ENCODE measurements at places on chromosomes 7 and 10.
A peak's percentile ranks its signal among the peaks of the same experiment; 100 is the strongest.

GRCh38 chr10:98170249-98171117, 36.0 kb downstream of the R3HCC1L start:
- no peak for DNase-seq

- no peak for DNase-seq
These were observed 246.6 kb downstream of the ZMYND11 start for GRCh38 chr10:381805-382204.

DNA sequence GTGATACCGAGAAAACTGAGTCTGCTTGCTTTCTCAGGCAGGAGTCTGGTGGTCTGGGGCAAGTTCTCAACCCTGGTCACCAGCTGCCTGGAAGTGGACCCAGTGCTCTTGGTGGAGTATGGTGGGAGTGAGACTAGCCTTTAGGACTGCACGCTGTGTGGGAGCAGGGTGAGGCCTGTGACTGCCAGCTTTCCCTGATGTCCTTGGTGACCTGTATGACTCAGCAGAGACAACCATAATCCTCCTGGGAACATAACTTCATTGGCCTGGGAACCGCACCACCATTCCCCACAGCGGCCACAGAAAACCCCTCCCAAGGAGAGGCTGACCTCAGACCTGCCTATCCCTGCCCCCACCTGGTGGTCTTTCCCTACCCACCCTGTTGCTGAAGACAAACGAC, 139.5 kb upstream of the CHRM2 start:
- DNase-seq = no peak

DNA sequence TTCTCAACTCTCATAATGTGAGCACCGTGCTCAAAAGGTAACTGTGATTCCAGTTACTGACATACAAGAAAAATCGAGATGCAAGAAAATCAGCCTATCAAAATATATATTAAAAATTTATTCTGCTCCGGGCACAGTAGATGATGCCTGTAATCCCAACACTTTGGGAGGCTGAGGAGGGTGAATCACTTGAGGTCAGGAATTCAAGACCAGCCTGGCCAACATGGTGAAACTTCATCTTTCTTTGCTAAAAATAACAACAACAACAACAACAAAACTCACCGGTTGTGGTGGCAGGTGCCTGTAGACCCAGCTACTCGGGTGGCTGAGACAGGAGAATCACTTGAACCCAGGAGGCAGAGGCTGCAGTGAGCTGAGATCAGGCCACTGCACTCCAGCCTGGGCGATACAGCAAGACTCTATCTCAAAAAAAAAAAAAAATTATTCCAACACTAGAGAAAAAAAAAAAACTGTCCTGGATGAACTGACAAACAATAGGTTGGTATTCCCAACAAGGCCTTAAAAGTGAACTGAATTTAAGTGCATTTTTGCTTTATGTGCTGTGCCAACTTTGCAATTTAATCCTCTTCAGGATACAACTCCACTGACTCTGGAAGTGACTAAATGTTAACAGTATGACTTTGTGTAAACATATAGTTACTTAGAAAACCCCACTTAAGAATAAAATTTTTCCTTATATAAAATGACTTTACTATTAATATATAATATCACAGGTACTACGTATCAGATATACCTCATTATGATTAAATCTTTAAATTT, 51.1 kb downstream of the JMJD1C start:
- DNase-seq = no peak

DNA sequence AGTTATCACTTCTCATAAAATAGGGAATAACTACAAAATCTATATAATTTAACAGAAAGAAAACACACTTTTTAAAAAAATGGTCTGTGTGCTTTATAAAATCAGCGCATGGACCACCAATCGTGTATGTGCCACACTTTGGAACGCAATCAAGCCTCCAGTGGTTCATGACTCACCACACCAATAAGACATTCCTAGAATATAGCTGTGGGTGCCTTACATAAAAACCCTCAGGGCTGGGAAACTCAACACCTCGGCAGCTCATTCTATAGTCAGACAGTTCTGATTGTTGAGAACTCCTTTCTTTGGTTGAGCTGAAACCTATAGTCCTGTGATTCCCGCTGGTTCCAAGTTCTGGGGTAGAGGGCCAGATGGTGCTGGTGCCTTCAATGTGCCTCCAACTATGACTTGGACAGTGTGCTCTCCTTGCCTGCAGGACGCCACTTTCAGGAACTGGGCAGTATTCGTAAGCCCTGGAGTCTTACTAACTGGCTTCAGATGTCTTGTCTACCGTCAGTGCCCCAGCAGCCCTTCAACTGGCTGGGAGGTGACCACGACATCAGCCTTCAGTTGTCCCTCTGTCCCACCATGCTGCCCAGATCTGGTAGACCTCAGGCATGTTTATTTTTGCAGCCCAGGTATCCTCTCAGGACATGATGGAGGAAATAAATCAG, 135.7 kb upstream of the GDF10 start:
- no peak for DNase-seq

DNA sequence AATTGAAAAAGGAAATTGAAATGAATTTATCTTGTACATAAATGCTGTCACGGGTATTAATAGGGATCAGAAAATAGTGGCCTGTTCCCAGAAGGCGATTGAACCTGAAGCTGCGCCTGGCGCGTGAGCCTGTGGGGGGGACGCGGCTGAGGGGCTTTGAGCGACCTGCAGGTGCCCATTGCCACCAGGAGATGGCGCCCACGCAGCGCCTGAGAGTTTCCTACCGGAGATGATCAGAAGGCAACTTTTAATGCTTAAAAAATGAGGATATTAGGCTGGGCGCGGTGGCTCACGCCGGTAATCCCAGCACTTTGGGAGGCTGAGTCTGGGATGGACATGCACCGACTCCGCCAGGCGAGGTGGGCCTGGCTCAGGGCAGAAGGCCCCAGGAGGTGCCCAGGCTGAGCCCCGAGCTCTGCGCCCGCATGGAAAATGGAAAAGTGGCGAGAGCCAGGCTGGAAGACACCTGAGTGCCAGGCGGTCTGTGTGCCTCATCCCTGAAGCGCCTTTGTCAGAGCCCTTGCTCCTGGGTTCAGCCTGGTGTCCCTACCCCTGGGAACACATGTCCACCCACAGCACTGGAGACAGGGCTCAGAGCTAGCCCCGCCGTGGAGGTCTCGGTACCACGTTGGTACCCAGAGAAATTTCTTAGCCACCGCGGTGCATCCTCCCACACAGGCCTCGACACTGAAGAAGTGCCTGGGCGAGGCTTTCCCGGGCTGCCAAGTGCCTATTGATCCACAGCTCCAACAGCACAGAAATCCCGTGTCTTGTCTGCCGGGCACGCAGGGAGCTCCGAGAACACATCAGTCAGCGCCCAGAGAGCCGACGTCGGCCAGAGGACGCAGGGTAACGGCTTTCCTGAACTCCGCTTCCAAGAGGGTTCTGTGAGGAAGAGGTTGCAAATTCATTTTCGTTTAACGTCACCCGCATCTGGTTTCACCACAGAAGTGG, 117.4 kb downstream of the INPP5A start:
- DNase-seq = peak; percentile 46
